ENCODE measurements at places on chromosomes 12 and 14. TPM values are rescaled to one million over a fixed set of nuclear protein-coding genes. Genes with fewer than 3 reads are reported as not detected.

Gene CABP1
- total RNA-seq, result 0.21 TPM

Gene TMCC3
- total RNA-seq, result 1.1 TPM

Gene SLC7A7
- total RNA-seq, result 20.1 TPM

Gene RIMKLB
- 15.5 TPM for total RNA-seq

Gene SERPINA6
- total RNA-seq, result 1.4 TPM

Gene IL23A
- not detected for total RNA-seq

Gene PIWIL1
- total RNA-seq, result not detected

Gene STAC3
- 0.40 TPM for total RNA-seq

Gene CCDC38
- total RNA-seq, result 0.09 TPM

Gene MIP
- total RNA-seq, result not detected

Gene TMTC2
- 1.2 TPM for total RNA-seq

Gene COQ5
- total RNA-seq, result 26.2 TPM

Gene BAZ1A
- 20.6 TPM for total RNA-seq

Gene CLEC2D
- total RNA-seq, result 0.65 TPM

Gene RND1
- 4.3 TPM for total RNA-seq

Gene SYNE3
- 1.0 TPM for total RNA-seq

Gene KCNA5
- not detected for total RNA-seq

Gene SUSD6
- total RNA-seq, result 6.0 TPM

Gene YLPM1
- total RNA-seq, result 39.2 TPM

Gene SOAT2
- 0.40 TPM for total RNA-seq

Gene ADCK1
- total RNA-seq, result 6.4 TPM

Gene ATG2B
- total RNA-seq, result 6.8 TPM

Gene EEA1
- total RNA-seq, result 6.0 TPM

Measured in A549 treated with GW870086 at 1 μM for 4 hours (cell line).